ENCODE measurements at places on chromosomes 16 and 17. TPM values are rescaled to one million over a fixed set of nuclear protein-coding genes. Genes with fewer than 3 reads are reported as not detected.

- DNase-seq = no peak
Observed at GRCh38 chr17:78759969-78760352, 22.1 kb downstream of the CYTH1 start.

DNA sequence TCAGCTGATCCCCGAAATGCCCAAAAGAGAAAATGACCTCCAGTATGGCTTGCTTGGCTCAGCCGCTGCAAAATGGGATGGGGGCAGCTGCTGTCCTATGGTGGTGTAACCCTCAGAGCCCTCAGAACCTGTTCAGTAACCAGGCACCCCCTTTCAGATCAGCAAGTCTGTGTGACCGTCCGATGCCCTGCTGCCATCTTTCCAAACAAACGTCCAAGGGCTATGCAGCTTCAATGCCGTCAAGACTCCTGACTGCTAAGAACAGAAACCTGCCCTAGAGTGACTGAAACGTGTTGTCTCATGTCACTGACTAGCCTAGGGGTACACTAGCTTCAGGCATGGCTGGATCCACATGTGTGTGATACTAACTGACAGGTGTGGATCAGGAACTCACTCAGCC is 70.4 kb downstream of the GNAO1 start:
- no peak for DNase-seq

GRCh38 chr16:73124097-73124652 is 76.2 kb upstream of the ZFHX3 start:
- DNase-seq = no peak

- no peak for DNase-seq
Observed at GRCh38 chr16:55647798-55648197, 8.0 kb upstream of the SLC6A2 start.

DNA sequence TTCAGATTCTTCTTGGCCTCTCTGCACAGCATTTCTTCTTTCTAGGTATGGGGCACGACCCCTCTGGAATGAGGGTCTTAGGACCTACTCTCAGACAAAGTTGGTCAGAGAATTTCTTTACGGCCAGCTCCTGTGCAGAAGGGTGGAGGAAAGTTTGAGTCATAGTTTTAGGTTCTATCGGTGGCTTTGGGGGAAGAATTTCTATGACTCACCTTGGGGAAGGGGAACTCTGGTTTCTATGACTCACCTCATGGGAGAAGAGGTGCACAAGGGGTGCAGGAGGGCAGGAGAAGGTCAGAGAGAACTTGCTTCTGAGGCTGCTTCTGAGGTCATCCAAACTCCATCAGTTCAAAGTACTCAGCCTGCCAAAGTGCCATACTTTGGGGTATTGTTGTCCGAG is 2.5 kb upstream of the ABCC12 start:
- DNase-seq = no peak

DNA sequence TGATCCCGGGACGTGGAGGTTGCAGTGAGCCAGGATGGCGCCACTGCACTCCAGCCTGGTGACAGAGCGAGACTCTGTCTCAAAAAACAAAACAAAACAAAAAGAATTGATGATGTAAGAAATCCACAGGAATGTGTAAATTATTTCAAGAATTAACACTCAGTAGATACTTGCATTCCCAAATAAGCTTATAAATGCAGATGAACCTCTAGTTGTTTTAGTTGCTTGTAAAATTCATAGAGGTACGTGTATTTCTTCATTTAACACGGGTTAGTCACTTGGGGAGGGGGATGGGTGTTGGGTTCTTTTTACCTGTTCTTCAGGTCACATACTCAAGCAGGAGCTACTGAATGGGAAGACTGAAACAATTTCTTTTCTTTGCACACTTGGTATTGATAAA is 55.7 kb upstream of the FBXO47 start:
- DNase-seq = no peak

DNA sequence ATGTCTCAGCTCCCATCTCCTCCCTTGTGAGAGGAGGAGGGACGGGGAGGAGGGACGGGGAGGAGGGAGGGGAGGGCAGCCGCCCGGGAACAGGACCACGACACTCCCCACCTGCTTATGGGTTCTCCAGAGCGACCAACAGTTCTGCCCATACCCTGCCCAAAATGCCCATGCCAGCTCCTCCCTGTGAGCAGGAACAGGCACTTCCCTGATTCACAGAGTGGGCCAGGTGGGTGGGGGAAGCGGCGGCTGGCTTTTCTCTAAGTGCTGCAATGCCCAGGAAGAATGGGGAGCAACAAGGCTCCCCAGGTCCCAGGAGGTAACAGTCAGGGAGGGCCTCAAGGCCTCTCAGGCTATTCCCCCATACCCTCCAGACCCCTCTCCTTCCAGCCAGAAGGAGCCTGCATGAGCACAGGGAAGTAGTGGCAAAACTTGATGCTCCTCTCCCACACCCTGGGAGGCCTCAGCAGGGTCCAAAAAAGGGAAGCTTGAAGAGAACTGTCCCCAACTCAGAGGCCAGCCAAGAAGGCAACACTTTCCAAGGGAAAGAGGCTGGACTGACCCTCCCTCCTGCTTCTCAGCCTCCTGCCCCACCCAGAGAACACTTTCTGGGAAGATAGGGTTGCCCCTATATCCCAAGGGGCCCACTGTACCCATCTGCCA is 53.8 kb downstream of the MYO18A start:
- no peak for DNase-seq

DNA sequence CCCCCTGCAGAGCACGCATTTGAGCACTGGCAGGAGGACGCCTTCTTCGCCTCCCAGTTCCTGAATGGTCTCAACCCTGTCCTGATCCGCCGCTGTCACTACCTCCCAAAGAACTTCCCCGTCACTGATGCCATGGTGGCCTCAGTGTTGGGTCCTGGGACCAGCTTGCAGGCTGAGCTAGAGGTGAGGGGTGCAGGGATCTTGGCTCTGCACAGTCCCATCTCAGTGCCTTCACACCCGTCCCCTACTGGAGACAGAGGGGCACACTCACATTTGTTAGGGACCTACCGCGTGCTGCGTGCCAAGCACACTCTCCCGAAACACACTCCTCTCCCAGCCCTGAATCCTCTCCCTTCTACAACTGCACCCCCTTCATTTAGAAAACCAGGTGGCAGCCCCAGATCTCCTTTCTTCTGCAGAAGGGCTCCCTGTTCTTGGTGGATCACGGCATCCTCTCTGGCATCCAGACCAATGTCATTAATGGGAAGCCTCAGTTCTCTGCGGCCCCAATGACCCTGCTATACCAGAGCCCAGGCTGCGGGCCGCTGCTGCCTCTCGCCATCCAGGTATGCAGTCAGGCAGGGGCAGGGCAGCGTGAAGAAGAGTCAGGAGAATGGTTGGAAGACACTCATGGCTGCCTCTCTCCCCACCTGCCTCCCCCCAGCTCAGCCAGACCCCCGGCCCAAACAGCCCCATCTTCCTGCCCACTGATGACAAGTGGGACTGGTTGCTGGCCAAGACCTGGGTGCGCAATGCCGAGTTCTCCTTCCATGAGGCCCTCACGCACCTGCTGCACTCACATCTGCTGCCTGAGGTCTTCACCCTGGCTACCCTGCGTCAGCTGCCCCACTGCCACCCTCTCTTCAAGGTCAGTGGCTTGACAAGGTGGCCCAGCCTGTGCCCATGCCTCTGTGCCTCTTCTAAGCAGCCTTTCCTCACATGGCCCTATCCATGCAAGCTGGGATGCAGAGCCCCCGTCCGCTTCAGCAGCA is 6.3 kb downstream of the ALOX15B start:
- DNase-seq = no peak

- peak; percentile 76 for DNase-seq
Observed at GRCh38 chr16:80931801-80932707, 74.6 kb downstream of the CMC2 start.

The PRR15L gene
- 4.9 TPM for total RNA-seq

The MAPT gene
- total RNA-seq = 14.1 TPM

The CPNE7 gene
- total RNA-seq = not detected
